ENCODE measurements at places on chromosomes 3 and 15. TPM values are rescaled to one million over a fixed set of nuclear protein-coding genes. Genes with fewer than 3 reads are reported as not detected.

- DNase-seq = no peak
Observed at GRCh38 chr3:34842706-34843480, 796.4 kb upstream of the ARPP21 start.

DNA sequence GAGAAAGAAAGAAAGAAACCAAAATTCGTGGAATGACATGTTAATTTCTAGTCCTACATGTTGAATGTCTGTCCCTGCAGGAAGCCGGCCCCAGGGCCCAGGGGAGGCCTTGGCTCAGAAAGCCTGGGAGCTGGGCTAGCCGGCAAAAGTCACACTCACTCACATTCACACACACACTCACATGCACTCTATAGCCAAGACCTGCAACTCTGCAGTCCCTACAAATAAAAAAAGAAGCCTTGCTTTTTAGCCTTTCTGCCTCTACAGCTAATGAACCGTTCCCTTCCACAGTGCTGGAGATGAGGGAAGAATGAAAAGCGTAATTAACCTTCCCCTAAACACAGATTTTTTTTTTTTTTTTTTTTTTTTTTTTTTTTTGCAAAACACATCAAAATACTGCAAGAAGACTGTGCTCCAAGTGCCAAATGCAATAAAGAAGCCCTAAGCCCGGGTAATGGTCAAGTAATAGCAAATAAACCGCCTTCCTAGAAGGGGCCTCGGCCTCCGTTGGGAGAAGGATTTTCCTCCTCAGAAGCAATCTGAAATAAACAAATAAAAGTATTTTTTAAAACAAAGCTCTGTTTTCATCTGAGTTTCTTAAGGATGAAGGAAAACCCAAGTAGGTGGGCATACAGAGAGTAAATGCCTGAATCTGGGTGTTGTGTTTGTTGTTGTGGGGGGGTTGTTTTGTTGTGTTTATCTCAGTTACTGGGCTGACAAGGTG lies 4.3 kb downstream of the MECOM start:
- DNase-seq = no peak

DNA sequence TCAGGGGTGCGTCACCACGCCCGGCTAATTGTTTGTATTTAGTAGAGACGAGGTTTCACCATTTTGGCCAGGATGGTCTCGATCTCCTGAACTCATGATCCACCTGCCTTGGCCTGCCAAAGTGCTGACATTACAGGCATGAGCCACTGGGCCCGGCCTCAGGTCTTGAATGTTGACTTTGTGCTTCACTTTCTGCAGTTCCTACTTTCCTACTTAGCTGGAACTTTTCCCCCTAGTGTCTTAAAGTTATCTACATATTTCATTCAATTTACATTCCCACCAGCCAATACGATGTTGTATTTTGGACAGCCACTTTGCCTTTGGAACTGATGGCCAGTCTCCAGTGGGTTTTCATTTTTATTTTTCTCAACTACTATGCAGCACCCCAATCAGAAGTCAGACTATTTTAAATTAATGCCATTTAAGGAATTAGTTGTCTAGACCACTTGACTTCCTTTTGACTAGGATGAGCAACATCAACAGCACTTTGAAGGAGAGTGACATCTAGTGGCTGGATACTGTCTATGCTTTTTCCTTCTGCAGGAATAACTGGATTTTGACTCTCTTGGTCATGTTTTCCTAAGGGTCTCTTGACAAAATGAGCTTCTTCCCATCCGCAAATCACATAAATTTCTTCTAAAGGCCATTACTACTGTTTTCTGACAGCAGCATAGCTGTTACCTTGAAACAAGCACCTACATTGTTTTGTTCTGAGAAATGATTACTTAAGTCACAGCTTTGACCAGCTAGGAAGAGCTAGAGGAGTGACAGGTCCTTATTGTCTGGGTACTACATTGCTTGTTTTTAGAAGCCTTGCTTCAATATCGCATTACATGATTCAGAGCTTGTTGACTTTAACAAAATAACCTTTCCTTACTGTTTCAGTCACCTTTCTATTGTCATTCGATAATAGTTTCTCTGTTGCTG lies 140.2 kb downstream of the ITPR1 start:
- DNase-seq = peak; percentile 72

Gene CKMT1A
- not detected for total RNA-seq

DNA sequence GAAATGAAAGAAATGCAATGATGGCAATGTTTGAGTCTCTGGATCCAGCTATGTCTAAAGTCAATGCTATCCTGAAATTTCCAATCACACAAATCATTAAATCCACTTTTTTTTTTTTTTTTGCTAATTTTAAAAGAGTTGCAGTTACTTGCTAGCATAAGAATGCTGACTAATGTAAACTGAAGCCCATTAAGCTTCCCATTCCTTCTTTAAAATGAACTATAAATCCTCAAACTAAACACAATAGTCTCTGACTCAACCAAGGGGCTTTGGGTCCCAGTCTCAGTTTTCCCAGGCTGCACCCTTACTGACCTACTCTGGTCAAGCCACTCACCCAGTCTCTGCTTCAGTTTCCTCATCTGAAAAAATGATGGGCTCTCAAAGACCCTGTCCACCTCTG lies 361.1 kb downstream of the ERC2 start:
- no peak for DNase-seq

DNA sequence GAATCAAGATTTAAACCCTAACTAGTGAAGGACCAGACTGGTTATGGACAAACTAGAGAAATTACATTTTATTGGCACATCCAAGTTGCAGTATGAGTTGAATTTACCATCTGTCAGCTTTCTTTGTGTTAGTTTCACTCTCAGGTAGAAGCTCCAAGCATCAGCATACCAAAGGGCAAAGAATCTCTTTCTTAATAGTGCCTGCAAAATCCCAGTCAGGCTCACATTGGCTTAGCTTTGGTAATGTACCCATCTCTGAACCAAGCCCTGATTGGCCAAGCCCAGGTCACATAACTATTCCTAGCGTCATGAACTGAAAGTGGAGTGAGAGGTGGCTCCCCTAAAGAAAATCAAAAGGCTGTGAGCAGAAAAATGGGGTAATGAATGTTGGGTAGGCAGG lies 66.9 kb downstream of the CCNL1 start:
- DNase-seq = no peak

- peak; percentile 52 for DNase-seq
Observed at GRCh38 chr3:26369133-26369532, 253.4 kb upstream of the LRRC3B start.

Gene ATG3
- total RNA-seq = 147 TPM

- no peak for DNase-seq
Observed at GRCh38 chr15:25971053-25971452, 107.9 kb upstream of the ATP10A start.

DNA sequence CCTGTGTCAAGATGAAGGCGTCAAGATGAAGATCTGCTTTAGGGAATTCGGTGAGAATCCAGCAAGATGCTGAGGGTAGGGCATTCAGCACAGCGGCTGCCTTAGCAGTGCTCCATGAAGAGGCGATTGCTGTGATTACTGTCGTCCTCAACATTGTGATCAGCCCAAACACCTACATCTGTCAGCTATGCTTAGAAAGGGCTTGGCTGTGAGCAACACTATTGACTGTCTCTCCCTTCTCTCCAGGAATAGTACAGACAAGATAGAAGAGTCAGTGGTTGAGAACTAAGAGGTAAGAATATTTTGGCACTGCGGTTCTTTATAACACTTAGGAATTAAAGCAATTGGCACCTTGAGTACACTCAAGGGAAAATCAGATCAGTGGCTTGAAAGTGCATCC lies 91.3 kb downstream of the THBS1 start:
- DNase-seq = no peak

- DNase-seq = no peak
Observed at GRCh38 chr3:79339846-79340245, 428.0 kb downstream of the ROBO1 start.

DNA sequence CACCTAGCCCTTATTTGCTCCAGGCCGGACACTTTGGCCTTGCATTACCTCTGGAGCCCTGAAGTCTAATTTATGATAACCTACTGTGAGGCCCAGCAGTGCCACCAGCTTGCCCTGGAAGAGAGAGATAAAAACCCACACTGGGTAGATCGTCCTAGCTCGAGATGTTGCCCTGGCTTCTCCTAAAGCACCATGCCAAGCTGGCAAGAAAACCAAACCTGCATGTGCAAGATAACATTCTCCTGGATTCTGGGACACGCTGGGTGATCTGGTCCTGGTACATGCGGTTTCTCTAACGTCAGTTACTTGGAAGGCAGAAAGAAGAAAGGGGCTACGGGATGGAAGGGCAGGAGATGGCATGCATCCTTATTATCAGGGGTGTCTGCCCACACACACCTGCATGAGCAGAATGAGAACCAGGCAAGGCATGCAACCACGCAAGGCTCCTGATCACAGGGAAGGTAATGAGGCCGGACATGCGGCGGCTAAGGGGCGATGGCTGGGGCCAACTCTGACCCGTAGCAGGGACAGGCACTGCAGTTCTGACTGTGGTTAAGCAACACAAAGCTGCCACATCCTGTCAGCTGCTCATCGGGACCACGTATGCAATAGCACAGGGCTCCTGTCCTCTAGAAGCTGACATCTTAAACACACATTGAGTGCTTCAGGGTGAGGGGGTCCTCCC lies 73.0 kb downstream of the OXNAD1 start:
- DNase-seq = peak; percentile 18

Gene SCAANT1
- total RNA-seq = not detected

DNA sequence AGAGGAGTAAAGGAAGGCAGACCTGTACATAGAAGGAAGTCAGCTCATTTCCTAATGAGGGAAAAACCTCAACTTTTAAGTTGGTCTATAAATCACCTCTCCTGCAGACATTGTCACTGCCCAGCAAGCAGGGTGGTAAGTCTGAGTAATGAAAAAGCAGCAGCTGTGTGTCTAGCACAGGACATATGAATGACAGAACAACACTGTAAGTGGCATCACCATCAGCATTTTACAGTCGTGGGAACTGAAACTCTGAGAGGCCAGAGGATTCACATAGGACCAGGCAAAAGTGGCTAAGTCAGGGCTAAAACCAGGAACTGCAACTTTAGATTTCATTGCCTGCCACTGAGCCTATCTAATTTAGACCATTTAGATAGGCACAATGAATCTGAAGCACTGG lies 235.6 kb downstream of the CLSTN2 start:
- no peak for DNase-seq

- no peak for DNase-seq
Observed at GRCh38 chr3:193010191-193010590, 92.5 kb upstream of the MB21D2 start.

Gene LARP6
- 75.6 TPM for total RNA-seq

DNA sequence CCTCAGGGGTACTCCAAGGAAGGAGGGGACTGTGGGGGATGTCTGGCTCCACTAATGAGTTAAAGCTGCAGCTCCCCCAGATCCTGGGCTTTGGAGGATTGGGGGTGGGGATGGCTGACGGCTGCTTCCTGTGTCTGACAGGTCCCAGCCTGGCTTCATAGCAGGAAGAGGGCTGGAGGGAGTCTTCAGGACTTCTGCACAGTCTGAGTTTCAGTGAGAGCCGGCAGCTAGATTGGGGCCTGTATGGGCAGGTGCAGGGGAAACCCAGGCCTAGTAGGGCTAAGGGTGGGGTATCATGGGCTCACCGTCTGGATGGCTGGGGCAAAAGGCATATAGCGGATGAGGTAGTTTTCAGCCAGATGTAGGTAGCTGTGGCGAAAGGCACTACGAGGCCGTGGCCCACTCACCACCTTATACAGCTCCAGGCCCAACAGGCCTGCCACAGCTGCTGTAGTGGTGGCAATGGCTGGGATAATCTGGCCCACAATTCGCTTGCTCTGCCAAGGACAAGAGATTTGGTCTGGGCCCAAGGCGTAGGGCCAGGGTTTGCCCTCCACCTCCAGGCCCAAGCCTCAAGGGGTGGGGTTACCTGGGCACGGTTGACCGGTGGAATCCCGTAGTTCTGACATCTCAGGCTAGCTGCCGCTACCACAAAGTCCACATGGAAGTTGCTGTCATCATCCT lies 4.5 kb downstream of the INKA1 start:
- DNase-seq = no peak

- no peak for DNase-seq
Observed at GRCh38 chr3:38114875-38115644, 21.9 kb downstream of the ACAA1 start.

- DNase-seq = no peak
Observed at GRCh38 chr15:63987796-63988378, 58.4 kb downstream of the DAPK2 start.

Gene DPPA4
- not detected for total RNA-seq

Gene MEX3B
- 1.9 TPM for total RNA-seq

Gene TERC
- total RNA-seq = 52.4 TPM

- peak; percentile 4 for DNase-seq
Observed at GRCh38 chr15:66285533-66286280, 7.7 kb upstream of the DIS3L start.

GRCh38 chr3:165545059-165545458 lies 292.2 kb downstream of the BCHE start:
- no peak for DNase-seq

Gene FOXB1
- not detected for total RNA-seq

GRCh38 chr3:88467191-88467590 lies 317.4 kb downstream of the C3orf38 start:
- no peak for DNase-seq

GRCh38 chr15:51561271-51561670 lies 61.3 kb downstream of the DMXL2 start:
- DNase-seq = no peak

Gene MUC13
- total RNA-seq = 0.33 TPM

DNA sequence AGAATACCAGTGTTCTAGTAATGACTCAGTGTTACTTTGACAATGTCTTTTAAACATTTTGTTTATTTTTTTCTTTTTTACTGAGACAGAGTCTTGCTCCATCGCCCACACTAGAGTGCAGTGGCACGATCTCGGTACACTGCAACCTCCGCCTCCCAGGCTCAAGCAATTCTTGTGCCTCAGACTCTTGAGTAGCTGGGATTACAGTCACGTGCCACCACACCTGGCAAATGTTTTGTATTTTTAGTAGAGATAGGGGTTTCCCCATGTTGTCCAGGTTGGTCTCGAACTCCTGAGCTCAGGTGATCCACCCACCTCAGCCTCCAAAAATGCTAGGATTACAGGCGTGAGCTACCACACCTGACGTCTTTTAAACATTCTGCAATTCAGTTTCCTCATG lies 15.7 kb downstream of the AQR start:
- no peak for DNase-seq

DNA sequence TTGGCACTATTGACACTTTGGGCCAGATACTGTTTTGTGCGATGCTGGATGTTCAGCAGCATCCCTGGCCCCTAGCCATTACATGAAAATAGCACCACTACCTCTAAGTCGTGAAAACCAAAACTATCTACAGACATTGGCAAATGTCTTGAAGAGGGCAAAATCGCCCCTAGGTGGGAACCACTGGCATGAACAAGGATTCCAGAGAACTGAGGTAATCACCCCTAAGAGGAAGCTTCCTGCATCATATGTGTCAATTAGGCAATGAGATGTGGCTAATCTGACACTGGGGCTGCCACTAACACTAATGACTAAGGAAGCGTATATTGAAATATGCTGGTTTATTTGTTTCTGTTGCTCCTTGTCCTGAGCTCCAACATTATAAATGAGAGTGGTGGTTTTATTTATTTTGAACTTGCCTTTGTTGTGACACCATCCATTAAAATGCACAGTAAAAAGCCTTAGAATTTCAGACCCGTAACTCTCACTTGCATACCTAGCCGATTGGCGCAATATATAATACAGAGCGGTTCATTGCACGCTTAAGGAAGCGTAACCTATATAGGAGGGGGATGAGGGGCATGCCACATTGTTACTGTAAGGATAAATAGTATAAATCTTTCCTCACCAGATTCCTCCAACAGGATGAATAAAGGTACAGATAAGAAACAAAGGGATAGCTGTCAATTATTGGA lies 299.8 kb upstream of the CNTN4 start:
- no peak for DNase-seq

- no peak for DNase-seq
Observed at GRCh38 chr15:96088650-96089049, 241.8 kb upstream of the NR2F2 start.

Gene APOD
- not detected for total RNA-seq

GRCh38 chr15:56732135-56732885 lies 999 bp downstream of the ZNF280D start:
- peak; percentile 8 for DNase-seq
